ENCODE measurements at places on chromosomes 6 and 20.

DNA sequence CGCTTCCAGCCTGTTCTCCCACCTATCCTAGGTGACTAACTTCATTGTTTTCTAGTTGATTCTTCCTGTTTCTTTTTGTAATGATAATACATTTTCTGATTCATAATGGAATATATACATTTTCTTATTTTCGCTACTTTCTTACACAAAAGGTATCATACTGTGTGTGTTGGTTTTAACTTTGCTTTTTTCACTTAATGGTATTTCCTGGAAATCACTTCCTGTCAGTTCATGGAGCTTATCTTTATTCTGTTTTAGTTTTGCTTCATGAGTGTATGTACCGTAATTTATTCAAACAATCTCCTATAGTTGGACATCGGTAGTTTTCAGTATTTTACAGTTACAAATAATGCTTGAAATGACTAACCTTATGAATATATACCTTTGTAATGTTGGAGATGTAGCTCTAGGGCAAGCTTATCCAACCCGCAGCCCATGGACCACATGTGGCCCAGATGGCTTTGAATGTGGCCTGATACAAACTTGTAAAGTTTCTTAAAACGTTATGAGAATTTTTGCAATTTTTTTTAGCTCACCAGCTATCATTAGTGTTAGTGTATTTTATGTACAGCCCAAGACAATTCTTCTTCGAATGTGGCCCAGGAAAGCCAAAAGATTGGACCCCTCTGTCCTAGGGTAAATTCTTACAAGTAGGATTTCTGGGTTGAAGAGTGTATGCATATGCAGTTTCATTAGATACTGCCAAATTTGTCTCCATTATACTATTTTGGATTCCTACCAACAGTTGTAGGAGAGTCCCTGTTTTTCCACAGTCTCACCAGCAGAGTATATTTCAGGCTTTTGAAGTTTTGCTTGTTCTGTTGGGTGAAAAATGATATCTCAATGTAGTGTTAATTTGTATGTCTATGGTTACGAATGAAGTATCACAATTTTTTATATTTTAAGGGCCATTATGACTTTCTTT is 16.7 kb downstream of the TRMT11 start:
- no peak for DNase-seq

DNA sequence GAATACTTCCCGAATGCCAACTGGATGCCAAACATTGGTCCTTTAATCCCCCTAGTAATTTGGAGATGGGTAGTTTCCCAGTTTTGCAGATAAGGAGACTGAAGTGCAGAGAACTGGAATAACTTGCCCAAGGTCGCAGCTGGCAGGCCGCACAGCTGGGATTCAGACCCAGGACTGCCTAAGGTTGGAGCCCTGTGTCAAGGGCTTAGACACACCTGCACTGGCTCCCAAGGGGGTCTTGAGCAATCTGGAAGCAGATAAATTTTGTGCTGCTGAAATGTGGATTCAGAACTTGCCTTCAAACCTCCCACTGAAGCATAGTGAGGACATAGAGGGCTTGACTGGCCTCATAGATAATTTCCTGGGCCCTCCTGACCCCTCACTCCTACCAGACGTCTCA is 30.5 kb downstream of the FOXP4 start:
- no peak for DNase-seq

DNA sequence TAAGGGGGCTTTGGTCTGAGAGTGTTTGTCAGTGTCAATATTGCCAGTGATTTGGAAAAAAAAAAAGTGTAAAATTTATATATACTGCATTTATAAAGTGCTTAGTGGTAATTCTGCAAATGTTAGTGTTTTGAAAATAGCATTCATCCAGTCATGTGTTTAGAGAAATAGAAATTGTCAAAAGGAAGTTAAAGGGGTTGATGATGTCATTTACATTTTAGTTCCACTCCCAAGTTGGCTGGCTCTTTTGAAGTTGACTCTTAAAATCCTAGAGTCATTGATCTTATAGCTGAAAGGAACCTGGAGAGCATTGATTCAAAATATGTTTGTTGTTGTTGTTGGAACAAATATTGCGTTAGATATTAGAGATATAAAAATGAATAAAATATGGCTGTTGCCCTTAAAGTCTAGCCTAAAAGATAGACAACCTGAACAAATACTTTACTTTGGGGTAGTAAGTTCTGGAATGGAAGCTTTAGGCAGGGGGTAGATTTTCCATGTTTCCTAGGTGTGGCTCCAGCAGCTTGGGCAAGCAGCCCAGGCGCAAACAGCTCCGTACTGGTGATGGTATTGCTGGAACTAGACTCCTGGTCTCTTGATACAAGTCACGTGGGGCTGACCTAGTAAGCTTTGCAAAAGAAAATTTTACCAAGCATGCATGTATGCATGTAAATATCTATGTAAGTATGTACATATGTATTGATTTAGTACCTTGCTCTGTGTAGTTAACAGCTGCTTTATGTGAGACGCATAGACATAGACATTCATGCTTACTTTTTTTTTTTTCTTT is 46.3 kb downstream of the HIVEP1 start:
- no peak for DNase-seq

GRCh38 chr6:12279322-12280091 is 10.7 kb upstream of the EDN1 start:
- no peak for DNase-seq

GRCh38 chr20:20461551-20461950 is 93.6 kb downstream of the INSM1 start:
- DNase-seq, result no peak

- DNase-seq, result no peak
Observed at GRCh38 chr6:32908897-32909296, 31.9 kb downstream of the HLA-DMB start.

- DNase-seq, result no peak
Observed at GRCh38 chr6:135086414-135086764, 31.8 kb upstream of the HBS1L start.

- no peak for DNase-seq
Observed at GRCh38 chr6:71375676-71376075, 87.1 kb downstream of the OGFRL1 start.

- no peak for DNase-seq
Observed at GRCh38 chr20:22974354-22974753, 60.8 kb upstream of the SSTR4 start.

DNA sequence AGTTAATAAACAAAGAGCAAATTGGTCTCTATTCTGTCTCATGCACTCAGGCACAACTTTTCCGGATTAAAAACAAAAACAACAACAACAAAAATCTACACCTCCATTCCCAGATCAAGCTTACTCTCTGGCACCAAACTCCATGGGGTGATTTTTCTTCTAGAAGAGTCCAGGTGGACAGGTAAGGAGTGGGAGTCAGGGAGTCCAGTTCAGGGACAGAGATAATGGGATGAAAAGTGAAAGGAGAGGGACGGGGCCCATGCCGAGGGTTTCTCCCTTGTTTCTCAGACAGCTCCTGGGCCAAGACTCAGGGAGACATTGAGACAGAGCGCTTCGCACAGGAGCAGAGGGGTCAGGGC is 437 bp upstream of the HLA-A start:
- no peak for DNase-seq

DNA sequence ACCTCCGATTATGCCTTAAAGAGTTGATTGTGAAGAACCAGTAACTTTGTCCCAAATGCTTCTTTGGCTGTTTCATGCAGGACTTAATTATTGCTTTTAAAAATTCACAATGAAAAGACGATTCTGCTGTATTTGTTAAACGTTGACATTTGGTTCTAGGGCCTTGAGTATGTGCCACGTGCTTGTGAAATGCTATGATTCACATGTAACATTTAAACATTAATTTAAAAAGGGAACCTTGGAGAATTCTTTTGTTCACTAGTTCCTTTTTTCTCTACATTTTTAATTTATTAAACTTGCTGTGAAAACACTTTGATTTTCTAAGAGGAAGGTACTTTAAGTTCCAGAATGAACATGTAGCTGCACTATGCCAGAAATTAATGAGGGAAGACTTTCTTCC is 9.5 kb downstream of the GZF1 start:
- DNase-seq, result no peak

GRCh38 chr6:25794784-25795183 is 37.1 kb downstream of the SLC17A1 start:
- DNase-seq, result no peak

- no peak for DNase-seq
Observed at GRCh38 chr20:57671662-57672061, 38.2 kb downstream of the PMEPA1 start.

DNA sequence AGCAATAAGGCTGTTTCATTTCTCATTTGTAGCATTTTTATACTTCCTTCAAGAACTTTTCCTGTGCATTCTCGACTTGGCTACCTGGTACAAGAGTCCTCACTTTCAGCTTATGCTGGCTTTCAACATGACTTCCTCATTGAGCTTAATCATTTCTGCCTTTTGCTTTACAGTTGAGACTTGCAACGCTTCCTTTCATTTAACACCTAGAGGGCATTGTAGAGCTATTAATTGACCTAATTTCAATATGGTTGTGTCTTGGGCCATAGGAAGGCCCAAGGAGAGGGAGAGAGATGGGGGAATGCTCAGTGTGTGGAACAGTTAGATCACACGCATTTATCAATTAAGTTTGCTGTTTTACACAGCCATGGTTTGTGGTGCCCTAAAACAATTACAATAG is 37.2 kb downstream of the SLC22A2 start:
- DNase-seq, result no peak

GRCh38 chr6:133705731-133706130 is 183.2 kb upstream of the TCF21 start:
- DNase-seq, result peak; percentile 17

- DNase-seq, result no peak
Observed at GRCh38 chr6:1336246-1336843, 24.4 kb downstream of the FOXQ1 start.

DNA sequence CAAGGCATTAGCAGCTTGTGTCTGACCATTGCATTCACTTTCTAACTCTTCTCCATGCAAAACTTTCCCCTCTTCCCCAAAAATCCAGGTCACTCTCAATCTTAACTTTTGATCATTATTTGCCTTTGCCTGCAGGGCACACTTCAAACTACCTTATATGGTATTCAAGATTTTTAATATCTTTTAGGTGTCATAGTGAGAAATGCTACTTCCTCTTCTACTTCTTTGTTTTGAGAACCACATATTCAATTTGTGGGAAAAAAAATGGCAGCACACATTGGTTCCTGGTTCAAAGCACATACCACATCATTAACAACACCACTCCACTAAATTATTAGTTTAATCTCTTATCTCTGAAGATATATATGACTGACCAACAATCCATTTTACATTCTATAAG is 1267.0 kb upstream of the CITED2 start:
- no peak for DNase-seq

- DNase-seq, result no peak
Observed at GRCh38 chr6:3726421-3726820, 25.1 kb downstream of the PXDC1 start.

GRCh38 chr6:3999800-4000661 is 78.9 kb downstream of the FAM217A start:
- DNase-seq, result no peak

DNA sequence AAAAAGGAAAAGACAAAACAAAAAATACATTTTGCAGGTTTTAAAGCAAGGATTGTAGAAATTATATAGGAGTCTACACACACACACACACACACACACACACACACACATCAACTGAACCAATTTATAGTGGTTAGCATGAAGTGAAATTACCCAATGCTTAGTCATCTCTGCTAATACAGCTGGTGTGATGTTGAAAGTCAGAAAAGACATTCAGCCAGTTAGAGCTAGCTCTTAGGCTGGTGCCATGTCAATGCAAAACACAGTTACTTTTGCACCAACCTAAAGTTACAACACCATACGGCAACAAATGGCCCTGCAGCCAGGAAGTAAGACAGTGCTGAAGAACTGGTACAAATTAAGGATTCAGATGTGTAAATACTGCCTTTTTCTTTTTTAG is 15.2 kb downstream of the FAM210B start:
- peak; percentile 15 for DNase-seq

DNA sequence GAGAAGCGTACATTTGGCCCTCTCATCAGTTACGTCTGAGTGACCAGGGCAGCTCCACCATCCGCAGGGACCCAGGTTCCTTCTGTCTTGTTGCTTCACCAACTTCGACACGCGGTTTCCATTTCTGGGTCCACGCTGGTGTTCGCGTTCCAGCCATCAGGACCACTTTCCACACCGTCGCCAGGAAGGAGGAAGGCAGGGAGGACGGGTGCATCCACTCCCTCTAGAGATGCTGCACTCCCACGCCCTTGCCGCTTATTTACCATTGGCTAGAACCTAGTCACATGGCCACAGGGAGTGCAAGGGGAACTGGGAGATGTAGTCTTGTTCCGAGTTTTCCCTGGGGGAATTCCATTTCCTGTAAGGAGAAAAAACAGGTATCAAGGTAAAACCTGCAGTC is 33.2 kb upstream of the SNX9 start:
- DNase-seq, result no peak

GRCh38 chr6:79100304-79100703 is 22.2 kb upstream of the PHIP start:
- DNase-seq, result no peak

GRCh38 chr6:89483111-89483720 is 50.3 kb downstream of the ANKRD6 start:
- DNase-seq, result no peak

- no peak for DNase-seq
Observed at GRCh38 chr6:130996635-130997034, 66.4 kb downstream of the EPB41L2 start.

- no peak for DNase-seq
Observed at GRCh38 chr20:48759631-48760245, 68.1 kb downstream of the PREX1 start.

GRCh38 chr6:116066789-116067188 is 6.1 kb upstream of the FRK start:
- no peak for DNase-seq

GRCh38 chr6:40328386-40328985 is 258.7 kb downstream of the LRFN2 start:
- DNase-seq, result no peak

DNA sequence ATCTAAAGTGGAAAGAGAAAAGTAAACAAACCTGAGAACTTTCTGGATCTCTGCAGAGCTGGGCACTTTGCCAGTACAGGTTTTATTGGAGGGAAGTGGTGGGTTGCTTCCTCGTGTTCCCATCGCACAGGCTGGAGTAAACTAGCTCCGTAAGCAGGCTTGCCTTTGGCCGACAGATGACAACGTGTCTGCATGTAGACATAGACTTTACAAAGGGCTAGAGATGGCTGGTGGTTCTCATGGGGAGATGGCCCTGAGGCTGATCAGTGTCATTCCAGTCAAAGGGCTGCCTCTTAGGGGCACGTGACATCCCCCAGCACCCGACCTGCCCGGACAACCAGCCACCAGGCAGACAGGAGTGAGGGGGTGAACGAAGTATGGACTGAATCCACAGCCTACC is 98.8 kb downstream of the YTHDF1 start:
- no peak for DNase-seq

DNA sequence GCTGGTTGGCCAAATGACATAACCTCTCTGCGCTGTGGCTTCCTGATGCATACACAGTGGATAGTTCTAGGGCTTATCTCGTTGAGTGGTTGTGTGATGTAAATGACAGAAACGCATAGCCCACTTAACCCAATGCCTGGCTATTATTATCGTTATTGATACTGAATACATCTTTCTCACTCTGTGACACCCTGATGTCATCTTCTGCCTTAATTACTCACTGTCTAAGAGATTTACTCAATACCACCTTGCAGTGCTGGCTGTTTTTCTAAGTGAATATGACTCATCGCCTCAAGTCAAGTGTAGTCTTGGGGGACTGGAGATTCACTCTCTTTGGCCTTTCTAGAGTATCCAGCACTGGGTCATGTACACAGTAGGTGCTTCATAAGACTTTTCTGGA is 73.6 kb downstream of the NDUFAF5 start:
- no peak for DNase-seq

GRCh38 chr6:127115084-127115655 is 3.3 kb upstream of the RSPO3 start:
- no peak for DNase-seq

- DNase-seq, result no peak
Observed at GRCh38 chr20:10135438-10135837, 83.2 kb upstream of the SNAP25 start.

- no peak for DNase-seq
Observed at GRCh38 chr6:56282391-56282790, 35.0 kb upstream of the COL21A1 start.

Measured in amniotic stem cell (primary cell).